Spleen (tissue), 13 donors: ENCODE measurements at places on chromosomes 2 and 18. TPM values are rescaled to one million over a fixed set of nuclear protein-coding genes. Genes with fewer than 3 reads are reported as not detected.

DNA sequence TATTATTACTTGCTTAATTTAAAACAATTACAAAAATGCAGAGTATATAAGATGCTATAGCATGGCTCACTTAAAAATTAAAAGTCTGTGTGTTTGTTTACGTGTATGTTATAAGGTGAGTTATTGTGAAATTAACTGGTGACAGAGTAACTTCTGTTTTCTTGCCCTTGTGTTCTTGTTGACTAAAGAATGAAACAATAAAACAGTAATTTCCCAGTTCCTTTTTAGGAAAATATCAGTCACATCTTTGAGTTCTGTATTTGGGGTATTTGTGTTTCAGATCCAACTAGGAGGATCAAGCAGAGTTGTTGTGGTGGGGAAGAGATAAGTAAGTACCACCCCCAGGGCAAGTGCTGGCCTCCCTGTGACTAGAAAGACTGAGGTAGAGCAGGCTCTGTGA is 143.6 kb downstream of the CCDC148 start:
- no peak overlapping the region for H3K4me3 ChIP-seq
- no peak overlapping the region for H3K27ac ChIP-seq
- no peak for DNase-seq
- no peaks in the 10 kb centered on the region for H3K27me3 ChIP-seq
- no peaks in the 10 kb centered on the region for H3K36me3 ChIP-seq

ZBTB7C gene
- 17.4 TPM for total RNA-seq

DCDC2C gene
- total RNA-seq, result not detected

PLEKHH2 gene
- total RNA-seq, result 12.3 TPM

- DNase-seq, result no peak
- H3K27ac ChIP-seq, result no peak overlapping the region
- no peak overlapping the region for H3K4me3 ChIP-seq
- H3K27me3 ChIP-seq, result peaks cover 6% of the 10 kb centered on the region
- H3K36me3 ChIP-seq, result no peaks in the 10 kb centered on the region
Observed at GRCh38 chr18:49608366-49609255, 46.8 kb downstream of the LIPG start.

DNA sequence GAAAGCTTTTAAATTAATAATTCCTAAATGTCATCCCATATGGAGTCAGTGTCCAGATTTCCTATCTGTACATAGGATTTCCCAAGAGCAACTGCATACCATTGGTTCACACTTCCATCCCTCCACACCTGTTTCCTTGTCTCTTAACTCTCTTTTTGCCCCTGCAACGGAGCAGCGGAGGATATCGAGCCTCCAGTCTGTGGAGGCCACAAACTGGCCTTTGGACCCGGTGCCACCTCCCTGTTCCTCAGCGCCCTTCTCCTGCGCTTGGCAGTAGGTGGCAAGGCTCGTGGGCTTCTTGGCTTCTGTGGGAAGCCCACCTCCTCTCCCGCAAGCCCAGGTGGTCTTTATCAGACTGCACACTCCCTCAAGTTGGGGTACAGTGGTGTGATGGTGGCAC is 23.8 kb upstream of the STK25 start:
- no peaks in the 10 kb centered on the region for H3K4me1 ChIP-seq
- no peaks in the 10 kb centered on the region for H3K27me3 ChIP-seq
- H3K4me3 ChIP-seq, result no peak overlapping the region
- no peak for DNase-seq

GRCh38 chr2:111679202-111679601 is 204.8 kb downstream of the ANAPC1 start:
- DNase-seq, result no peak
- no peak overlapping the region for H3K27ac ChIP-seq
- H3K36me3 ChIP-seq, result no peaks in the 10 kb centered on the region
- H3K4me3 ChIP-seq, result no peak overlapping the region
- H3K27me3 ChIP-seq, result no peaks in the 10 kb centered on the region

DNA sequence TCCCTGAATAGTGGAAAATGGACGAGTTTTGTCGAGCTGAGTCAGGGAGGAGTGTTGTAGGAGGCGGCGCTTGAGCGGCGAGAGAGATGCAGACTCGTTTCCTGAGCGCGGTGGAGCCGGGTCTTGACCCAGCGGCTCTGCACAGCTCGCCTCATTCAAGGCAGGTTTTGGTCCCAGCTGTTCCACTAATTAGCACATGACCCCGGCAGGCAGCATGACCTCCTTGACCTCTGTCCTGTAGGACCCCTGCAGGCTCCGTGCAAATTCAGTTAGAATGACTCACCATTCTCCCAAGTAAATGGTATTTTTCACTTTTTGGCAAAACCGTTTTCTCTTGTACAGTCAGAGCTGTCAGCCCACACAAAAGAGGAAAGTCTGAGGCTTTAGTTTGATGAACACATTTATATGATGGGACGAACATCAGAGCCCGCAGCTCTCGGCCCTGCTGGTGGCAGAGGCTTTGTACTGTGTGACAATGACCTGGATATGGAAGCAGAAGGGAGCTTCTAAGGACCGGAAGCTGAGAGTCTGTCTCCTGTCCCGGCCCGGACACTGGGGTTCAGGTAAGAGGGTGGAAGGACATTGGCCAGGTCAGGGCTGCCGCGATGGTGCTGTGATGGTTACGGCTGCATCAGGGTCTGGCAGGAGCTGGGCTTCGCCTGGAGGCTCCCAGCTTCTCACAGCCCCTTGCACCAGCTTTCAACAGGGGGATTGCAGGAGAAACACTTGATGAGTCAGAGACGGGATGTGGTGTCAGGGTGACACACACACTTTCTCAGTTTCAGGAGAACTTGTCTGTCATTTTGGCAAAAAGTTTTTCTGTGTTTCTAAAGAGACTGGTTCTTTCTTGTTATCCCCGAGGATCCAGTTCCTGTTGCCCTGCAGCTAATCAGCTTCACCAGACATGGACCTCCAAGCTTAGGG is 29.9 kb upstream of the ALKAL2 start:
- DNase-seq, result no peak
- H3K36me3 ChIP-seq, result no peaks in the 10 kb centered on the region
- H3K27ac ChIP-seq, result peak overlapping the region; percentile 31
- H3K4me1 ChIP-seq, result no peaks in the 10 kb centered on the region
- H3K27me3 ChIP-seq, result no peaks in the 10 kb centered on the region
- H3K4me3 ChIP-seq, result no peak overlapping the region

DNA sequence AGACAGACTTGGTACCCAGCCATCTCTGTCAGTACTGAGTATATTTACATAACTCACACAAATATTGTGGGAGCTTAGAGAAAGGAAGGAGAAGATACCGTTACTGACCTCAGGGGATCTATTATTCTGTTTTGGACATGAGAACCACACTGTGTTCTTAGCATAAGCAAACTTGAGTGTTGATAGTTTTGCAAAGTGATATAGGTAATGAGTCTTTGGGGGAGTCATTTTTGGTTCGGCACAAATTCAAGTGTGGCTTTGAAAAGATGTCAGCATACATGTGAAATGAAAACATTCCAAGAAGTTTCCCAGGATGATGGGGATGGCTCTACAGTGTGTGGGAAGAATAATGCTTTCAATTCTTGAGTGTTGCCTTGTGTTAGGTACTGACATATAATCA is 24.1 kb downstream of the SMARCAL1 start:
- no peaks in the 10 kb centered on the region for H3K4me1 ChIP-seq
- peaks cover 2% of the 10 kb centered on the region for H3K36me3 ChIP-seq
- DNase-seq, result no peak

- no peaks in the 10 kb centered on the region for H3K4me1 ChIP-seq
- H3K4me3 ChIP-seq, result no peak overlapping the region
- H3K27me3 ChIP-seq, result no peaks in the 10 kb centered on the region
- no peak for DNase-seq
- no peaks in the 10 kb centered on the region for H3K36me3 ChIP-seq
Observed at GRCh38 chr2:238728330-238729260, 119.3 kb upstream of the TWIST2 start.

- H3K27me3 ChIP-seq, result no peaks in the 10 kb centered on the region
- no peak for DNase-seq
- H3K27ac ChIP-seq, result no peak overlapping the region
- H3K36me3 ChIP-seq, result no peaks in the 10 kb centered on the region
Observed at GRCh38 chr2:215071676-215072075, 66.8 kb downstream of the ABCA12 start.

DNA sequence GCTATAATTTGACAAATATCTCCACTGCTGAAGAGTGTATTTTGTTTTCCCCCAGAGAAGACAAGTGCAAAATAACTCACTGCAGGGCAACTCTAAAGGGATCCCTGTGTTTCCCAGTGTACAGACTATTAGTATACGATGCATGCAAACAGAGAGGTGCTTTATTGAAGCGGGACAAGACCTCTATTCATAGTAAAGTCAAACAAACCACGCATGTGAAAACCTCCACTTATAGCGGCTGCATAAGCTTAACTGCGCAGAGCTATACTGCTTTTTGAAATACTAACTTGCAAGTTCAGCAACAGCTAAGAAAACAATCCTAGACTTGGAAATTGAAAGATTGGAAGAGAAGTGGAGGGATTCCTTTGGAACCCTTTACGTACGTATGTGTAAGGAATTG is 15.6 kb downstream of the RNF144A start:
- no peak for DNase-seq
- H3K4me1 ChIP-seq, result peaks cover 51% of the 10 kb centered on the region
- H3K4me3 ChIP-seq, result no peak overlapping the region
- peaks cover 2% of the 10 kb centered on the region for H3K36me3 ChIP-seq
- H3K27ac ChIP-seq, result no peak overlapping the region

GRCh38 chr2:155250800-155251199 is 552.3 kb downstream of the KCNJ3 start:
- no peak overlapping the region for H3K4me3 ChIP-seq
- no peaks in the 10 kb centered on the region for H3K36me3 ChIP-seq
- H3K27me3 ChIP-seq, result no peaks in the 10 kb centered on the region
- DNase-seq, result no peak
- H3K27ac ChIP-seq, result no peak overlapping the region
- H3K4me1 ChIP-seq, result no peaks in the 10 kb centered on the region

DNA sequence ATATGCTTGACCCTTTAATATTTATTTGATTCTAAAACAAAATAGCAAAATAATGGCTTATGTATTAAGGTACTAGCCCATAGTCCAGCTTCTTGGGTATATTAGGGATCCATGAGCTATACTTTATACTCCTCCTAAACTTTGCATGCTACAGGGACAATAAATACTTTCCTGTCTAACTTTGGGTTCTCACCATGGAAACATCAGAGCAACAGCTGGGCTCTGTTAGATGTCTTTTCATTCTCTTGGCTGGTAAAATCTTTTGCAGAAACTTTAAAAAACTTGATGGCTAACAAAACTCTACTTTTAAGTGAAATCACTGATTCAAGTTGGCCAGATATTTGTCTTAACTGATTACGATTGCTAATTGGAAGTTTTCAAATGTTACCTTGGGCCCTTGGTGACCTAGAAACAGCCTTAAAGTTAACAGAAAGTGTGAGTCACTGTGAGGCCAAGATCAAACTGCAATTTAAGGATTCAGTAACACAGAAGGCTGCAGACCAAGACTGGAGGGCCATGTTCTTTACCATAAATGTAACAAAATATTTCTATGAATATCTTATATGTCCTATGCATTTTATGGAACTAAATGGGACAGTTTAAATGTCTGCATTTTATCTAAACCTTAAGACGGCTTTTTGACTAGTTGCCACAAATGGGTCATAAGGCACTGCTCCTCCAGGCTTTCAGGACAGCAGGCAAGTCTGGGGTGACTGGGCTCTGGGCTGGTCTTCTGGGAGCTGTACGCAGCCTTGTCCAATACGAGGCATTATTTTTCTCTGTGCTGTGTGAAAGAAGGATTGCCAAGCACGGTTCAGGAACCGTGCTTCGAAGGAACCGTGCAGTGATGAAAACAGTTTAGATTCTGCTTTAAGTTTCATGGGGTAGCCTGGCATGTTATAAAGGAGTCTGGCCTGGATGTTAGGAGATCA is 188.5 kb downstream of the TPGS2 start:
- no peaks in the 10 kb centered on the region for H3K36me3 ChIP-seq
- peaks cover 23% of the 10 kb centered on the region for H3K27me3 ChIP-seq
- no peak for DNase-seq
- H3K4me1 ChIP-seq, result no peaks in the 10 kb centered on the region
- H3K27ac ChIP-seq, result no peak overlapping the region
- H3K4me3 ChIP-seq, result no peak overlapping the region

GRCh38 chr2:241982706-241983570 is 113.4 kb downstream of the RTP5 start:
- H3K27me3 ChIP-seq, result no peaks in the 10 kb centered on the region
- no peak overlapping the region for H3K27ac ChIP-seq
- peak; percentile 64 for DNase-seq
- no peaks in the 10 kb centered on the region for H3K4me1 ChIP-seq

- no peaks in the 10 kb centered on the region for H3K4me1 ChIP-seq
- no peaks in the 10 kb centered on the region for H3K27me3 ChIP-seq
- no peak overlapping the region for H3K4me3 ChIP-seq
Observed at GRCh38 chr2:186135686-186136085, 350.4 kb upstream of the ZC3H15 start.

GRCh38 chr18:378079-378478 is 110.2 kb upstream of the THOC1 start:
- peaks cover 32% of the 10 kb centered on the region for H3K4me1 ChIP-seq
- H3K27me3 ChIP-seq, result no peaks in the 10 kb centered on the region
- no peaks in the 10 kb centered on the region for H3K36me3 ChIP-seq
- DNase-seq, result no peak
- H3K27ac ChIP-seq, result no peak overlapping the region
- H3K4me3 ChIP-seq, result no peak overlapping the region

GRCh38 chr2:188471166-188471565 is 179.5 kb downstream of the GULP1 start:
- DNase-seq, result no peak
- H3K27ac ChIP-seq, result no peak overlapping the region
- no peaks in the 10 kb centered on the region for H3K27me3 ChIP-seq
- H3K4me3 ChIP-seq, result no peak overlapping the region

LYG2 gene
- not detected for total RNA-seq

IL36RN gene
- not detected for total RNA-seq

GRCh38 chr2:100107440-100107839 is 35.0 kb downstream of the AFF3 start:
- H3K36me3 ChIP-seq, result no peaks in the 10 kb centered on the region
- H3K27me3 ChIP-seq, result no peaks in the 10 kb centered on the region
- H3K4me3 ChIP-seq, result no peak overlapping the region
- no peak for DNase-seq

YPEL5 gene
- total RNA-seq, result 92.1 TPM

RAMP1 gene
- total RNA-seq, result 4.5 TPM

TRABD2A gene
- total RNA-seq, result 5.4 TPM

DNA sequence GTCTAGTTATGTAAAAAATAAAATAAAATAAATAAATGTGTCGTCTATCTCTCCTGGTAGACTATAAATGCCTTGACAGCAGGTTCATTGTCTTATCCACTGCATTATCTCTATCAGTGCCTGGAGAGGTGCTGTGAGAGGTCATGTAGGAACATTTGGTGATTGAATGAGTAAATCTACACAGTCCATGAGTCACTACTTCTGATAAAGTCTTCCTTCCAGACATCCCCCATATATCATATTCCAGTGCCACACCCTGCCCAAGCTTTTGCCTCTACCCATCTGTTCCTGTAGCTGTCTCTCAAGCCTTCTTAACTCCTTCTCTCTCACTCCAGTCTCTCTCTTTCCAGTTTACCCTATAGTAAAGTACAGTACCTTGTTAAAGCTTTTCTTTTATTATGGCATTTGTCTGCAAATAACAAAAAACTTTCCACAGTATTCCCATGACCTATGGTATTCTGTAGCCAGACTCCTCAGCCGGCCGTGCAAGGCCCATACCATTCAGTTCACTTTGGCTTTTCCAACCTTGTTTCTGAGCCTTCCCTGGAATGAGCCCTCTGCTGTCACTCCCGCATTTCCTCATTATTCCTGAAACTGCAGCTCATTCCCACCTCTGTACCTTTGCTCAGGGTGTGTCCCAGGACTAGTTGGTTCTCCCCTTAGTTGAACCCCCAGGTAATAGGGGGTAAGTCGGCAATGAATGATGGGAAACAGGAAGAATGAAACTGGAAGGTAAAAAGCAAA is 37.5 kb downstream of the ANXA4 start:
- H3K27me3 ChIP-seq, result no peaks in the 10 kb centered on the region
- DNase-seq, result no peak
- H3K4me3 ChIP-seq, result no peak overlapping the region
- H3K27ac ChIP-seq, result no peak overlapping the region
- H3K36me3 ChIP-seq, result no peaks in the 10 kb centered on the region
